ENCODE measurements at places on chromosomes 7 and 10.

- no peak for DNase-seq
These were observed 49.2 kb upstream of the ANKRD1 start for GRCh38 chr10:90969947-90970673.

DNA sequence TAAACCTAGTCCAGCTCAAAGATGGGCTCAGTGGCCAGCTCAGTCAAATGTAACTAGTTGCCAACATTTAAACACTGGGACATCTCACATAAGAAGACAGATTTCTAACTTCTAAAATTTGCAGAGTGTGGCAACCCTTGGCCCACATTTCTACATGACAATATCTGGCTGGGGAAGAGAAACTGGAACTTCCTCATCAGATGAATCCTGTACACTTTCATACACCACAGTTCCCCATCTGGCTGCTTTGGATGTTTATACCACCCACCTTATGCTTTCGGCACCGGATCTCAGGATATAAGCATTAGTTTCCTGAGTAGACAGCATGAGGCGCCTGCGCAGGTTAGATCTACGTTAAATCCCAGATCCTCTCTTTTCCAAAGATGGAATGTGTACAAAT, 199.3 kb downstream of the PRKG1 start:
- DNase-seq = no peak

GRCh38 chr10:65911151-65911835, 1014.5 kb upstream of the LRRTM3 start:
- no peak for DNase-seq

DNA sequence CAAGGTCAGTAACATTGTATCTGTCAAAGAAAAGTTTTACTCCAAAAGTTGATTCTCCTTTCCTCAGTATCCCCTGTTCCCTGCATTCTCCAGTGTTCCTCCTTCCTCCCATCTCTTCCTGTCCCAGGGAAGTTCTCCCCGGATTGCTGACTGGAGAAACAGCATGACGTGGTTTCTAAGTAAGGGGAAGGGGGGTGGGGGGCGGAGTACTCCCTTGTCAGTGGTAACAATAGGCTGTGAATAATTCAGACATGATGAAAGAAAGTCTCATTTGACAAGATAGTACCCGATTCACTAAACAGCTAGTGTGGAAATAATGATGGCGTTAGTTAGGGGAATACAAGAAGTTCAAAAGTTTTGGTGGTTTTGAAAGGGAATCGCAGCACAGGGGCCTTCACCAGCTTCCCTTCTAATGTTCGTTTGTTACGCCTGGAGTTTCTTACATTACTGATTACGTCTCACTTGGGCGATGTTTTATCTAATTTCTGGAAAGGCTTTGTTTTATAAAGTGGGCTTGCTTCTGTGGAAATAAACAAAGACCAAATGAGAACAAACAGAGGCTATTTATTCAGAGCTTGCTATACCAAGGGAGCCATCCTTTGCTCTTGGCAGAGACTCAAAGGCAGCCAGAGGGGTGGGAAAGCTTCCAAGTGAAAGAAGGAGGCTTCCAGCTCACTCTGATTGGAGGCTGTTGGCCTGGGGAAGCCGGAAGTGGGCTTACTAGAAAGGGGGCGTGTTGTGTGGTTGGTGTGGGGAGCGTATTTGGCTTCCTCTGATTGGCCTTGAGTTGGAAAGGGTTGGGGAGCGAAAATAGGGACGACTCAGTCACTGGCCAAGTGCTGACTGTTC, 453.7 kb downstream of the SDK1 start:
- DNase-seq = no peak

GRCh38 chr10:42650374-42650773, 12.0 kb upstream of the ZNF33B start:
- DNase-seq = no peak

DNA sequence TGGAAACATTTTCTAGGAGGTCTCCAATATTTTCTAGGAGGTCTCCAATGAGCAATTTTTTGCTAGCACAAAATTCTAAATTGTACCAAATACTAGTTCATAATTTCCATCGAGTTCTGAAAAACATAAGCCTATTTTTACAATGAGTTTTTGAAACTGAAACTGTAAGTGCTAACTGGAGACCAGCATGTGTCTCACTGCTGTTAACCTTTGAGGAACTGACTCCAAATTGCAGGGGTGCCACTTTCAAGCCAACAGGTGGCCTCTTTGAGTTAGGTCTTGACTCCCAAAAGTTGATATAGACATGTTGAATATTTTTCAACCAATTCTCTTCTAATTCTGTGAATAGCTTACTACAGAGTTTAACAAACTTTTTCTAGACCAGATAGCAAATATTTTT, 58.8 kb downstream of the CAV1 start:
- no peak for DNase-seq

- DNase-seq = no peak
These were observed 111.9 kb downstream of the TCERG1L start for GRCh38 chr10:131199646-131200045.

DNA sequence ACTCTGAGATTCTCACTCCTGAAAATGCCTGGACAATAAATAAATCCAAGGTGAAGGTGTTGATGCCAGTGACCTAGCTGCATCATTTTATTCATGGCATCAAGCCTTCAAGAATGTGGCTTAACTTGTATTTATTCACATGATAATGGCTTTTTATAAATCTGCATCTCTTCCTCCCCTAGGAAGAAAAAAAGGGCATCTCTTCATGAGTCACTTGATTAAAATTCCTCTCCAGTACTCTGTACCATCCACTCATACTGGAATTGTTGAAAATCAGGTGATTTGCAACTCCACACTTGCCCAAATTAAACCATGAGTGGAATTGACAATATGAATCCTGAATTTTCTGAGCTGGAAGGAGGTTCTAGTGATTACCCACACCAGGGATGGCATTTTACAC, 30.2 kb downstream of the PTPRE start:
- no peak for DNase-seq

Measured in HTR-8/SVneo (cell line).